B cell (primary cell): ENCODE measurements at places on chromosomes 4 and X.

- no peak for DNase-seq
Measured at GRCh38 chrX:8731559-8732395, at the start of gene ANOS1. TSS of gene ANOS1 (minus strand) at chrX:8732137. CDS start at chrX:8732036, 101 bp downstream.

GRCh38 chr4:36402008-36402758, 120.8 kb downstream of the DTHD1 start:
- no peak for DNase-seq

- peak; percentile 83 for DNase-seq
Measured at GRCh38 chr4:13611283-13611842, 16.2 kb downstream of the BOD1L1 start.

- peak; percentile 39 for DNase-seq
Measured at GRCh38 chr4:825971-826330, at the start of gene CPLX1. TSS of gene CPLX1 (minus strand) at chr4:826129. CDS start at chr4:824522, 1,607 bp downstream.

GRCh38 chr4:108527723-108528122, 92.7 kb upstream of the RPL34 start:
- no peak for DNase-seq

- DNase-seq: no peak
Measured at GRCh38 chr4:109574931-109575804, 15.1 kb downstream of the MCUB start.

DNA sequence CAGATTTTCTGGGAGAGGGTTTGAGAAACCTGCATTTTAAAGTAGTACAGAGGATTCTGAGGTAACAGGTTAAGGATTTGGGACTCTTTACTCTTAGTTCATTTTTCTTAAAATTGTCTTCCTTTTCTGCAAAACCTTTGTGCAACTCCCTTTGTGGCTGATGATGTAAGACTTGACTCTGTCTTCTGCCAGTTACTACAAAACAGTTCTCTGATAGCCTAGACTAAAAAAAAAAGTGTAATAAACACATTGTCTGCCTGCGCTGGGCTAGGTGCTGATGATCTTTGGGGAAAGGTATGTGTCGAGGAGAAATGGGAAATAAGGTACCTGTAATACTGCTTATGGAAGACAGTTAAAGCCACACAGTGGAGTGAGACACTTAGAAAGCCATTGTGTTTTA, 28.7 kb downstream of the IL13RA1 start:
- DNase-seq: no peak

DNA sequence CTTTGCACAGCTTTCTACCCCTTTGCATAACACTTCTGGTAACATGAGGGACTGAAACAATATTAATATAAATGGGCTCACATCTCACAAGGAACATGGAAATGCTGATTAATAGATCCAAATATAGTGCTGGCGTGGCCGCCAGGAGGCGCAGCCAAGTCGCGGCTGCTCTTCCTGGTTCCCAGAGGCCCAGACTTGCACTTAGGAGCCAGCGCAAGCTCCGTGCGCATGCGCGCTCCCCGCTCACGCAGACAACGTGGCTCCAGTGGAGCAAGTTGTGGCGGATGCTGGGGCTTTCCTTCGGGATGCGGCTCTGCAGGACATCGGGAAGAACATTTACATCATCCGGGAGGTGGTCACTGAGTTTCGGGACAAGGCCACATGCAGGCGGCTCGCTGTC, 318.3 kb upstream of the SLC7A11 start:
- DNase-seq: no peak

DNA sequence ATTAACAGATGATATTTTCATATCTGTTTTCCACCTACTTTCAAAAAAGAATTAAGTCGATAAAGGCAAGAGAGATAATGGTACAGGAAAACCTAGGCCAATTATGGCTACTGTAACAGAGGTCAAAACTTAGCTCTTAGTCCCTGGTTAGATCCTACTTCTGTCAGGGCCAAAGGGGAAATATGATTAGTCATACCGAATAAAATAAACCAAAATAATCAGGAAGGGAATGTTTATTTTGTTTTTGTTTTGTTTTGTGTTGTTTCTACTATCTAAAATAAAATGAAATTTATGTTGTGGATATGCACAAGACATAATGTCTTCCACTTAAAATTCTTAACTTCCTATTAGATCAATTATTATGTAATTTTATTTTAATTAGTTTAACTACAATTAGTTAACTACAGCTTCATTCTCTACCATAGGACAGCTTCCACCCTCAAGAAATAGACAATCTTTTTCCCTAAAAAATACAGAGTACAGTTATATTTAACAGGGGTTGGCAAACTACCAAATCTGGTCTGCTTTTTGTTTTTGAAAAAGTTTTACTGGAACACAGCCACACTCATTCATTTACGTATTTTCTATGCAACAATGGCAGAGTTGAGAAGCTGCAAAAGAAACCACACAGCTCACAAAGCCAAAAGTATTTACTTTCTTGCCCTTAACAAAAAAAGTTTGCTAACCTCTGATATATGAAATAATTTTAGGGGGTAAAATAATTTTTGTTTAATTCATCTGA, 25.4 kb downstream of the TMEM47 start:
- DNase-seq: no peak

DNA sequence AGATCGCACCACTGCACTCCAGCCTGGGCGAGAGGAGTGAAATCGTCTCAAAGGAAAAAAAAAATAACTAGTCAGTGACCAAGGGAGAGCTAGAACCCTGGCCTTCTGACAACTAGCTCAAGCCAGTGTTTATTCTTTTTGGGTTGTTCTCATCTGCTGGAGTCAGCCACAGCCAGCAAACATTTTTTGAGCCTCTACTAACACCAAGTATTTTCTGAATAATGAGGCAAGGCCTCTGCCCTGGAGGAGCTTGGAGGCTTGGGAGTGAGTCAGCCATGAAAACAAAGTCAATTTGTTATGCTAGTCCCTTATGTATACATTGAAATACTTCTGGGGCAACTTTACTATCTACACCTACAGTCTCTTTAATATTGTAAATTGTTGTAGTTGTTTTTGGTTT, 46.5 kb downstream of the TMA16 start:
- no peak for DNase-seq

- DNase-seq: no peak
Measured at GRCh38 chr4:124523816-124524215, 188.7 kb downstream of the ANKRD50 start.

GRCh38 chrX:112513154-112513553, 166.6 kb downstream of the LHFPL1 start:
- no peak for DNase-seq

DNA sequence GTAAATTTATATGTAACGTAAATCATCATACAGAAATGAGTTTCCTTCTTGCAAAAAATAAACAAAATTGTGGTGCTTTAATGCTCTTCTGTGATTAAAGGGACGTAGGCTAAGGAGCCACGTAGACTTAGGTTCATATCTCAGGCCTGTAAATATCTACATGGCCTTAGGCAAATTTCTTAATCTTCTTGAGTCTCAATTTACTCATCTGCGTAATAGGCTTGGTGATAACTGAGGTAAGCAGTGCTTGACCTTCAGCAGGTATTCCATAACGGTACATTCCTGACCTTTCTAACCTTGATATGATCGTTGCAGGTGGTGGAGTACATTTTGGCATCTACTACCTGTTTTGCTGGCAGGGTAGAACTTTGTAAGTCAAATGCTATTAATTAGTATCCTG, 65.2 kb upstream of the TLR3 start:
- no peak for DNase-seq

- DNase-seq: no peak
Measured at GRCh38 chrX:40922307-40922706, 162.9 kb upstream of the USP9X start.

DNA sequence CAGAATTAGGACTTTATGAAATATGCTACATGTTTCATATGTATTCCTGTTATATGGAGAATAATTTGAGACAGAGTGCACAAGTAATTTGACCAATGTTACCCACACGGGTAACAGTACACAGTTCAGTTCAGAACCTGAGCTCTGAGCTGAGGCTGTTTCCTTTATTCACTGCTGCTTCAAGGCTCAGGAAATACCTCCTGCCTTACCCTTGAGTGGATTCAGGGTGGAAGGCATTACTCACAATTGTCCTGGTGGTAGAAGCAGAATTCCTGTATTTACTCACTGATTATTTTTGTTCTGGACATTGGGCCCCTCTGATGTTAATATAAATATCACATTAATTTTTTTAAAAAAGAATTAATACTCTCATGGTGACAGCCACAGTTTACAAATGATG, 73.5 kb upstream of the CAMK2D start:
- DNase-seq: no peak

- DNase-seq: no peak
Measured at GRCh38 chrX:11611965-11612364, 53.8 kb downstream of the ARHGAP6 start.

DNA sequence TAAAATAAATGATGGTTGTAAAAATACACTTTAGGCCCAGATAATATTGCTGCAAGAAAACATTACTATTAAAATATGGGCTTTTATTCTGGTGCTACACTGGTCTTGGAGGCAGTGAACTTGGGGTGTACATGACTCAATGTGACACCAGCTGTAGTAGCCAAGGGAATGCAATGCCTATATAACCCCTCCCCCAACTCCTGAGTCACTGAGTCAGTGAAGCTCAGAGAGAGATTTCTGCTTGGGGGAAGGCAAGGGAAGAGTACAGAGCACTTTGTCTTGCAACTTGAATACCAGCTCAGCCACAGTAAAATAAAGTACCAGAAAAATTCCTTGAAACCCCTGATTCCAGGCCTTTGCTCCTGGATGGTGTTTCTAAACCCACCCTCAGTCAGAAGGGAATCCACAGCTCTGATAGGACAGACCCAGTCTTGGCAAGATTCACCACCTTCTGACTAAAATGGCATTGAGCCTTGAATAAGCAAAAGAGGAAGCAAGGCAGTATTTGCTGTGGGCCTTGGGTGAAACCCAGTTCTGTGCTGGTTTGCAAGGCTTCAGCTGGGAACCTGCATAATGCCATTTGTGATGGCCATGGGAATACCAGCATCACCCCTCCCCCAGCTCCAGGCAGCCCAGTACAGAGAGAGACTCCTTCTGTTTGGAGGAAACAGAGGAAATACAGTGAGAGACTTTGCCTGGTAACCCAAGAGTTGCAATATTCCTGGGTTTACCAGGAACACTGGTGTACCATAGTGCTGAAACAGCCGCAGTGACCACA, 209.9 kb downstream of the IQCM start:
- no peak for DNase-seq

GRCh38 chr4:145481164-145481941, at the start of gene SMAD1:
TSS of gene SMAD1 (plus strand) at chr4:145481853. CDS start at chr4:145514614, 32,761 bp downstream.
- DNase-seq: peak; percentile 44

GRCh38 chrX:64395568-64395929, 297 bp upstream of the MTMR8 start:
- no peak for DNase-seq

- no peak for DNase-seq
Measured at GRCh38 chr4:16007471-16008095, 44.6 kb upstream of the FGFBP2 start.

DNA sequence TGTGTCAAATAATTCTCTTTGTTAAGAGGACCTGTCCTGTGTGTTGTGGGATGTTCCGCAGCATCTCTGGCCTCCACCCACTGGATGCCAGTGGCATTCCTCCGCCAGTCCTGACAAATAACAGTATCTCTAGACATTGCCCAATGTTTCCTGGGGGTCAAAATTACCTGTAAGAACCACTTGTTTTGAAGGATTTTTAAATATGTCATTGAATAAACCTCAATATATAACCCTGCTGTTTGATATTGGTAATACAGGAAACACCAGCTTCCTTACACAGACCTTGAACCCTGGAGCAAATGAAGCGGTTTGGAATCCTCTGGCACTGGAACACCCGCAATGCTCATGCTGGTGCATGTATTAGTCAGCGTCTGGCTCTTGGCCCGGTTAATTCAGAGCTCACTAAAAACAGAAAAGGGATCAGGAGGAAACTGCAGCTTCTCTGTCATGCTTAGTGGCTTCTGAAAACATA, 101.3 kb downstream of the TBL1X start:
- no peak for DNase-seq

DNA sequence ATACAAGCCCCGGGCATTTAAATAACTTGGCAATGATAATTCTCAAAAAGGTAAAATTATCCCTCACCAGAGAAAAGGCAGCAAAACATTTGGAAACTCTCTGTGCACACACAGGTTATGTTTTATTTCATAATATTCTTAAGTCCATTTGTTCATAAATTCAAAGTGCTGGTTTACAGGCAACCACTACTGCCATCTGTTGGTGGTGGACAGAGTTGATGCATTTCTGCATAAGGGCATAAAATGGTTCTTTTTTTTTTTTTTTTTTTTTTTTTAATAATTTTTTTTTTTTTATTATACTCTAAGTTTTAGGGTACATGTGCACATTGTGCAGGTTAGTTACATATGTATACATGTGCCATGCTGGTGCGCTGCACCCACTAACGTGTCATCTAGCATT, 31.5 kb upstream of the IL21 start:
- DNase-seq: no peak

- DNase-seq: no peak
Measured at GRCh38 chr4:173461170-173461569, 62.3 kb upstream of the SCRG1 start.

DNA sequence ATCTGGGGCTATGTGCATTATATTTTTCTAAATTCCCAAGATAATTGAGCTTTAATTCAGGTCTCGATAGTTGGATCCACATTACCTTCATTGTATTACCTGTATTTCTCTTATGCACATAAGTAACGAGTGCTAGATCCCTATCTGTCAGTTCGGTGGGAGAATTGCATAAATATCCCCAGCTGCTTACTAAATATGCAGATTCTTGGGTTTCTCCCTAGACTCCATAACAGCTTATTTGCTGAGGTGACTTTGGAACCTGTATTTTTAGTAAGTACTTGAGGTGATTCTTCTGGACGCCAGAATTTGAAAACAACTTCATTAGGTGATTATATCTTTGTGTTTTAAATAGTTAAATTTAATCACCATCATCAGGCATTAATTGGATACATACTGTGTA, 15.0 kb downstream of the UGT8 start:
- no peak for DNase-seq

DNA sequence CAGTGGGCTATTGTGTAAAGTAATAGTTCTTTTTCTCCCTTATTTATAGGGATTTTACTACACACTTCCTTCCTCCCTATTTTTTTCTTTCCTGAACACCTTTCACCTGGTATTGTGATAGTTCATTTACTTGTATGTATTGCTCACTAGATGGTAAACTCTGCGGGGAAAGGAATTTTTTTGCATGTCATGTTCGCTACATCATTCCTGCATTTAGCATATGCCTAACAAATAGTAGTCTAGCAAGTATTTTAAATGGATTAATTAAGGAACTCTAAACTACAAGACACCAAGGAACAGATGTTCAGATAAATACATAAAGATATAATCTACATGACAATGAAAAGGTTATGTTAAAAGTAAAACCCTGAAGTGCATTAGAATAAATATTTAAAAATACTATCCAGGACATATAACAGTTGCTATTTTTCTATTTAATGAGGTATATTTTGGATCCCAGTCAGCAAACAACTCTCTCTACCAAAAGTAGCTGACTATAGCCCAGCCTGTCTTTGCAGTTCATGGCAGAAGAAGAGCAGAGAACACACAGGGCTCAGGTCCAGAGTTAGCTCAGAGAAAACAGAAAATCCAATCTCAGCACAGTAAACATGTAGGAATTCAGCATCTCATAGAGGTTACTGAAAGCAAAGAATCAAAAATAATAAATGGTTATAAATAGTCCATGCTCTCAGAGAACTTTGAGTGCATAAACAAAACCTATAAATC, 87.8 kb downstream of the PACRGL start:
- DNase-seq: no peak

GRCh38 chr4:110597582-110597981, 25.3 kb downstream of the PITX2 start:
- no peak for DNase-seq
